GM06990 (cell line): ENCODE measurements at places on chromosomes 11 and 22.

DNA sequence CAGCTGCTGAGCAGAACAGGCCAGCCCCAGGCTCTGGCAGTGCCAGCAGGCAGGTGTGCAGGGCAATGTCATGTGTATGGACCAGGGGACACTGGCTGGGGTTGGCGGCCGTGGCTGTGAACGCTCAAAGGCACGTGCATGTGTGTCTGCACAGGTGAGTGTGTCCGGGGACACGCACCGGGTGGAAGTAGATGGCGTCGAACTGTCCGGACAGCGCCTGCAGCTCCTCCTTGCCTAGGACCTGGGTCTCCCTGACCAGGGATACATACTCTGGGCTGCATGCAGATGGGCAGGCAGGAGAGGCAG, 863 bp downstream of the HDAC10 start:
- no peak for DNase-seq

- DNase-seq: no peak
Measured at GRCh38 chr11:61802605-61803004, 9.9 kb downstream of the FEN1 start.

- DNase-seq: no peak
Measured at GRCh38 chr11:9385327-9385899, 961 bp downstream of the IPO7 start.

DNA sequence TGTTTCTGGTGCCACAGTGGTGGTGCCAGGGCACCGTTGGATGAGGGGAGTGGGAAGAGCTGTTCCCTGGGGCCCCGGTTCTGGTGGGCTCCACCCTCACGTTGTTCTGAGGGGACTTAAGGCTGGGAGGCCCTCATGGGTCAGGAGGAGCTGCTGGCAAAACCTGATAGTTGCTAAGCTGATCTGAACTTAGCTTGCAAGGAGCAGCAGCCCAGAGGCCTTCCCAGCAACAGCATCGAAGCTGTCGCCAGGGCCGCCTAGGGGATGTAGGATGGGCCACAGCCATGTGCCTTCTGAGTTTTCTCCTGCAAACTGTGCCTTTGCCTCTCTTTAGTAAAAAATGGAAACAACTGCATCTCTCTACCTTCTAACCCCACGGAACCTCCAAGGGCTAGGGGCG, 240.2 kb downstream of the TBC1D22A start:
- no peak for DNase-seq

DNA sequence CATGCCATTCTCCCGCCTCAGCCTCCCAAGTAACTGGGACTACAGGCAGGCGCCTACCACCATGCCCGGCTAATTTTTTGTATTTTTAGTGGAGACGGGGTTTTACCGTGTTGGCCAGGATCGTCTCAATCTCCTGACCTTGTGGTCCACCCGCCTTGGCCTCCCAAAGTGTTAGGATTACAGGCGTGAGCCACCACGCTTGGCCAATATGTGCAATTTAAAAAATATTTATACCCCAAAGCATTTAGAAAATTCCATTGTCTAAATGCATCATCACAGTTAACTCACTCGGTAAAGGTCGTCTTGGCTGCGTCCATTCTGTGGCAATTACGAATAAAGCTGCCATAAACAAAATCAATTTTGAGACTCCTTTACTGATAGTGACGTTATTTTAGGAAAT, 36.2 kb downstream of the EP300 start:
- DNase-seq: no peak

- DNase-seq: no peak
Measured at GRCh38 chr11:75502138-75502537, 23.6 kb downstream of the GDPD5 start.

DNA sequence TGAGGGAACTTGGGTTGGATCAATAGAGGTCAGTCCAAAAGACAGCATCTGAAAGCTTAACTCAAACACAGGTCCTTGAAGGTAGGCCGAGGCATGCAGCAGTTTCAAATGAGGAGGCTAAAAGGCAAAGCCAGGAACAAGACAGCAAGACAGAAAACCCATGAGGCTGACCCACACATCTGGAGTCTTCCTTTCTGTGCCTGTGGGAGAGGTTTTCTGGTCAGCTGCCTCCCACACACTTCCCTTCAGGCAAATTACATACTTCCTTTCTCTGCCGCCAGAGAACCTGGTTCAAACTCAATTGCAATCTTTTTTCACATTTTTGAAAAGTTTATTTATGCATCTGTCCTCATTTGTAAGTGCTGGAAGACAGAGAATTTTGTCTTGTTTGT, 29.8 kb upstream of the CRTAM start:
- DNase-seq: peak; percentile 54
